ENCODE measurements at places on chromosomes 13 and 19.

GRCh38 chr19:51712461-51713081 is 11.2 kb downstream of the HAS1 start:
- DNase-seq: no peak

GRCh38 chr13:62209529-62209928 is 793.9 kb upstream of the PCDH20 start:
- no peak for DNase-seq

DNA sequence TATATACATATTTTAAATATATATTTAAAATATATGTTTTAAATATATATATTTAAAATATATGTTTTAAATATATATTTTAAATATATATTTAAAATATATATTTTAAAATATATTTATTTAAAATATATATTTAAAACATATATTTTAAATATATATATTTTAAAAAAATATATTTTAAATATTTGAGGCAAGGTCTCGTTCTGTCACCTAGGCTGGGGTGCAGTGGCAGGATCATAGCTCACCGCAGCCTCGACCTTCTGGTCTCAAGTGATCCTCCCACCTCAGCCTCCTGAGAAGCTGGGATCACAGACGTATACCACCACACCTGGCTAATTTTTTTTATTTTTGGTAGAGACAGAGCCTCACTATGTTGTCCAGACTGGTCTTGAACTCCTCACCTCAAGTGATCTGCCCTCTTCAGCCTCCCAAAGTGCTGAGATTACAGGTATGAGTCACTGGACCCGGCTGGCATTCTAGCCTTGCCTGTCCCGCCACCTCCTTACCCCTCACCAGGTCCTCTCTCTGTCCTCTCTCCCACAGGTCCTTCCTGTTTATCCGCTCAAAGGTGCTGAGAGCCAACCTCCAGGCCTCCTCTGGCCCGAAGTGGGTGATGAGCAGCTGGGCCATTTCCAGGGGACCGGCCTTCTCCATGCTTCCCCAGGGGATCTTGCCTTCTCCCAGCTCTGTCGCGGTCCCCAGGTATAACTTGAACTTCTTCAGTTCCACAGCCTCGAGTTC is 564 bp downstream of the NLRP12 start:
- DNase-seq: peak; percentile 14

DNA sequence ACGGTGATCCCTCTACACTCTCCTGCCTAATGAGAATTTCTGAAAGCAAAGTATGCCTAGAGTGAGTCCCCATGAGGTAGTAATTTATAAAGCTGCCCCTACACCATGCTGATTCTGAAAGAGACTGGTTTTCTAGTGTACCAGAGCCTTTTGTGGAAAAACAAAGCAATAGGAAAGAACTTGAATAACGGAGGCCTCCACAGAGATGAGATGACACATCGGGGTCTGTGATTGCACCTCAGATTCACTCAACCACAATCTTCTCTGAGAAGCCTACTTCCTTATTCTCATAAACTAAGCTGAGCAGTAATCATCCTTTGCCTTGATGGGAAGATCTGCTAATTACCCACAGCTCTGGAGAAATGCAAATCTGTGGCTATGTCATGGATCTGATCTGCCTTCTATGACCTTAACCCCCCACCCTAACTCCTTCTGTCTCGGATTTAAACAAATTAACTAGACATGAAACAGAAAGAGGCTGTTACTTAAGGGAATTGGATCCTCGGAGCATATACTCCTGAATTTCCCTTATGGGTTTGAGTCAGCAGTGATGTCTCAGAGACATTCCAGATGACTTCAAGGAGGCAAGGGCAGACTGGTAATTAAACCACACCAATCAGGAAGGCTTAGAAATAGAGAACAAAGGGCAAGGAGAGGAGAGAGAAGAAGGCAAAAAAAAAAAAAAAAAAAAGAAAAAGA is 128.0 kb downstream of the DCT start:
- no peak for DNase-seq

DNA sequence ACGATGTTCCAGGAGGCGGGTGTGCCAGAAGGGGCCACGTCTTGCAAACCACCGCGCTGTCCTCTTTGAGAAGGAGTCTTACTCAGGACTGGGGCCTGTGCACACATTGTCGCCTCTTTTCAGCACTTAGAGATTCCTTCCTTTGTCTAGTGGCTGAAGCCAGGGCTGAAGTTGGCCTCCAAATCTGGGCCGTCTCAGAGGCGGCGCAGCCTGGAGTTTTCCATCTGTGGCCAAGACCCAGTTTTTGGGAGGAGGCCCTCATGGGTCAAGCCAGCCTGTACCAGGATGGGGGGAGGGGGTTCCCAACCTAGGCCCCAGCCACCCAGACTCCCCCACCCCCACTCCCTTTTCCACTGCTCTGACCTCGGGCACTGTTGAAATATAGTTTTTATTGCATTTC is 11.8 kb downstream of the ANO8 start:
- no peak for DNase-seq

DNA sequence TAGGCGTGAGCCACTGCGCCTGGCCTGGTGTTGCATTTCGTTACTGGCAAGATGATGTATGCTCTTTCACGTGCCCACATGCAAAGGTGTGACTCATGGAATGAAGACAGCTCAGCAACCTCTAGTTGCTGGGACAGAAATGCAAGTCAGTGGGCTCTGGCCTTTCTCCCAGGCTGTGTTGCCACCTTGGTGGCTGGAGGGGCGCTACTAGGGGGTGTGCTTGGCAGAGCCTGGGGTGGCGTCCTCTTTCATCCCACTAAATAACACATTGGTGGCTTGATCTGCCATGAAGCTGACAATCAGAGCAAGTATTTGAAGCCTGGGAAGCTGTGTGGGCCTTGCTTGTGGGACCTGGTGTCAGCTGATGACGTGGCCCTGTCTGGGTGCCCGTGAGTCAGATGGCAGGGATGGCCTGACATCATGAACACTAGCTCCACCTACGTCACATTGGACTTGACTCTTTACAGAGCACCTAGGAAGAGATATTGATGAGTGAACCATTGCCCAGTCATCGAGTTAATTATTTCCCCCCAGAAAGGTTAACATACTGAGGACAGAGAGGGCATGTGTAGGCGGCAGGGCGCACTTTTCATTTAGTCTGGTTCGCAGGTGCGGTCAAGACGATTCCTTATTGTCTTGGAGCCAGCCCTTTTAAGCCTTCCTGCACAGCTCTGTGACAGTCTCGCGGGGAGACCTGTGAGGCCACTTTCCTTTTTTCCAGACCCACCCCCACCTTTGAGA is 154.2 kb downstream of the TM9SF2 start:
- DNase-seq: no peak

All from CD4-positive, alpha-beta T cell treated with Interferon gamma for 1 hour (primary cell).